ENCODE measurements at places on chromosomes 16 and 17. TPM values are rescaled to one million over a fixed set of nuclear protein-coding genes. Genes with fewer than 3 reads are reported as not detected.

Gene PHOSPHO1
- 7.9 TPM for total RNA-seq

GRCh38 chr17:42155614-42156045 is 841 bp upstream of the RAB5C start:
- DNase-seq = no peak

DNA sequence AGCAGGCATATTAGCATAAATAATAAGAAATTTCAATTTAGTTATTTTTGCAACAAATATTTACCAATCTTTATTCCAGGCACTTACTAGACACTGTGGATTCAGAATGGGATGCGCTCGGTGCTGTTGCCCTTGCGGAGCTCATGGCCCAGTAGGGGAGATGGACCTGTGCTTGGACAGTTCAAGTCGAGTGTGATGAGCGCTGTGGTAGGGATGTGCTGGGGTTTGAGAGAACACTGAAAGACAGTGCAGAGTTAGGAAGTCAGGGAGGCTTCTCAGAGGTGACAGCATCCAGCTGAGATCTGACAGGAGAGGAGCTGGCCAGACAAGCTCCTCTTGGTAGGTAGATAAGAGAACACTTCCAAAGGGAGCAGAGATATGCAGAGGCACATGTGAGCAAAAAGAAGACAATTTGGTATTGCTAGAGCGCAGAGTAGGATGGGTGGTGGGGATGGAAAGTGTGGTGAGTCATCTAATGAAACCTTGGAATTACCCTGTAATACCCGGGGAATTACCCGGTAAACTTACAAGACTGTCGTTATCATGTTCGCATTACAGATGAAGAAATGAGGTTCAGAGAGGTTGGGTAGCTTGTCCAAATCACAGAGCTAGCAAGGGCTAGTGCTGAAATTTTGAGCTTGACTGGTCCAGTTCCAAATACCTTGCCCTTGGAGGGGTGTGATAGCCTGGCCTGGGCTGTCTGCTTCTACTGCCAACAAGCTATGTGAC is 298.1 kb upstream of the N4BP1 start:
- no peak for DNase-seq

GRCh38 chr17:35557353-35557752 is 3.3 kb downstream of the SLFN14 start:
- DNase-seq = no peak

DNA sequence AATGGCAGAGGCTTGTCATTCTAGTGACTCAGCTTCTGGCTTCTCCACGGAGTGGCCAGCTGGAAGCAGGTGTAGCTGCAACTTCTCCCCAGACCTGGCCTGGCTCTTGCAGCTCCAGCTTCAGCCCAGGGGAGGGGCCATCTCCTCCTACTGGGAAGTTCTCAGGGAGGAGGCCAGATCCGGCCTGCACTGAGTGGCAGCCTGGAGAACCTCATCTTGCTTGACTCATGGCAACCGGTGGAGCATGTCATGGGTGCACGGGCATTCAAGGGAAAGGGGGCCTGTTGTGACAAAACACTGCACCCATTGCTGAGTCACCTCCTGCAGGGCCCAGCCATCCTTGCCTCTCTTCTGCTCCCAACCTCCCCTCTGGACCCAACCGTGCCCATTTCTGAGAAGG is 273.9 kb upstream of the MAF start:
- DNase-seq = no peak

DNA sequence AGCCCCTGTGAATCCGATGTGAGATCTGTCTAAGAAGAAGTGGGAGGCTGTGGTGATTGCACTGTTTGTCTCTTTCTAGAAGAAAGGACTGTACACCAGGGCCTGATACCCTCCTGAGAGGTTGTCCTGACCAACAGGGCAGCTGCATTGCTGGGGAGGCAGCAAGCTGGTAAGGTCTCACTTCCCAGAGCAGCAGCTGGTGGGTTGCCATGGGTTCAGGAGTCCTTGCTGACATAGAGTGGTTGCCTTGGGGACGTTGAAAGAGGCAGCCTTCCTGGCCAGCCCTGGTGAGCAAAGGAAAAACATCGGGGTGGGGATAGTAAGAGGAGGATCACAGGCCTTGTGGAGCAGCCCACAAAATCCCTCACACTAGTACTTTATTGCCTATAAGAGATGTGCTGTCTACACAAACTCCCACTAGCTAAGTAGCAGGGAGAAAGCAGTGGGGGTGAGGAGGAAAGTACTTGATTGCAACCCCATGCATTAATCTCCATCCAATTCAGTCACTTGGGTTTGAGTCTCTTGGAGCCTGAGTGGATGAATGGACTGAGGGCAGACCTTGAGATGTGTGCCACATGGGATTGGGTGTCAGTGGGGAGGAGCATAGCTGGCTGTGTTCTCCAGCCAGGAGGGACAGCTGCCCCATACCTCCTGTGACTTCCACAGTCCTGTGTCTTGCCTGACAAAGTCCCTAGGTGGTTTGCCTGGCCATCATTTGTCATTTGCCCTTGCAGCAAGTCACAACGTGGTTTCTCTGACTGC is 143.8 kb upstream of the RPL38 start:
- DNase-seq = peak; percentile 56

DNA sequence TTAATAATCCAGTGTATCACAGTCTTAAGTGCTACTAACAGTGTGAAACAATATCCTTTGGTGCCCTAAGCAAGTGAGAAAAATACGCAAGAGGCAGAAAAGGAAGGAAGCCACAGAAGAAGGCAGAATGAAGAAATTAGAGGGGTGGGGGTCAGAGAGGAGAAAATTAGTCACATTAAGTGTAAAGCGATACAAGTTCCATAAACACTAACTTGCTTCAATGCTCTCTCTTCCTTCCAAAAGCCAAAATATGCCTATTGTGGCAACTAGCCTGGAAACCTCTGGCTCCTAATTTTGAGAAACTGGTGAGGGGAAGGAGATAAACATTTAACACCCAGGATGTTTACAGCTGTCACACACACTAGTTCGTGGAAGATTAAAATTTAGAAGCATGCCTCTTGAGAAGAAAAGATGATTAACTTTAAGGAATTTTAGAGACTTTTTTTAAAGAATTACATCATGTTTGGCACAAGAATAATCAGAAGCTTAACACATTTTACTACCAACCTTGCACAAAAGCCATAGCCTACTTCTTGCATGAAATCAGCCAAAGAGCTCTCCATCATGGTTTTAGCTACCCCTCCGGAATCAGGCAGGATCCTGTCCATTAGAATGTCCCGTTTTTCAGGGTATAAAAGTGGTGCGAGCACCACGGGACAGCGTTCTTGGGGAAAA is 44.7 kb downstream of the CNOT1 start:
- no peak for DNase-seq

DNA sequence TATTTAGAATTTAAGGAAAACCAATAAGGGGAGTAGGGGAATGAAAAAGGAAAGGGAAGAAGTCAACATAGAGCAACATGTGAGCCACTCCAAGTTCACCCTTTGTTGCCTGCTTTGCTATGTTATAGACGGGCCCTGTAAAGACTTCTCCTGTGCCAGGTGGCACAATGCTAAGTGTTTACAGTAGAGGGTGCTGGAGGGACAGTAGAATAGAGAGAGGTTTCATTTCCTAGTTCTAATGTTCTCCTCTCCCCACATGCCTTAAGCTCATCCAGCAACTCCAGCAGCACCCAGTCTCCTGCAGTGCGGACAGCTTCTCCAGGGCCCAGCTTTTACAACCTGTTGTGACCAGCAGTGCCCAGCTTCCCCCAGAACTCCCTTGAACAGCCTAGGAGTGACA is 468.0 kb downstream of the HS3ST3B1 start:
- DNase-seq = no peak

Data from tongue (tissue), 3 donors.